ENCODE measurements at places on chromosomes 3 and 15.

DNA sequence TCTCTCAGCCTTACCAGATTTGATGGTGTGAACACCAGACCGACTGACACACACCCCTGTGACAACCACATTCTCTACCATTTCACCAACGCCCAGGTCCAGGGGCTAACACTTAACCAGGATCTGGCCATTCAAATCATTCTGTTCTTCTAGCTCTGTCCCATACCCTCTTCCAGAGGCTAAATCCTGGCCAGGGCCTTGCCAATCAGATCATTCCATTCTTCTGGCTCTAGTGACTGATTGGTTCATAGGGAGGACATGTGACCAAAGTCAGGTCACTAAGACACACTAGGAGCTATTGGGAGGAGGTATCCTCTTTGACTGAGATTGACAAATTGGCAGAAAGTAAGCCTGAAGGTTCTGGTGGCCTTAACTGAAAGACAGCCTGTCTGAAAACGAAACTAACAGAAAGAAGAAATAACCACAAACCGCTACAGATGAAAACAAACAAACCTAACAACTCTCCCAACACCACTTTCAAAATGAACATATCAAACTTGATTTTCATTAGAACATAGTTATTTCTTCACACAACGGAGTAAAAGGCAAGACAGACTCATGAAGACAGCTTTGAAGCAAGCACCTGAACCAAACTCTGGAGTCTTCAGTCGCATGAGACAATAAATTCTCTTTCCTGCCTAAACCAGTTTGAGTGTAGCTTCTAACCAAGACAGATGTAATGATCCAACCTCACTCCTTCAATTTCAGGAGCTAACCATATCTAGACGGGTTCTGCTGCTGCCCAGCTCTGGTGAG is 68.5 kb downstream of the TRANK1 start:
- no peak for DNase-seq

DNA sequence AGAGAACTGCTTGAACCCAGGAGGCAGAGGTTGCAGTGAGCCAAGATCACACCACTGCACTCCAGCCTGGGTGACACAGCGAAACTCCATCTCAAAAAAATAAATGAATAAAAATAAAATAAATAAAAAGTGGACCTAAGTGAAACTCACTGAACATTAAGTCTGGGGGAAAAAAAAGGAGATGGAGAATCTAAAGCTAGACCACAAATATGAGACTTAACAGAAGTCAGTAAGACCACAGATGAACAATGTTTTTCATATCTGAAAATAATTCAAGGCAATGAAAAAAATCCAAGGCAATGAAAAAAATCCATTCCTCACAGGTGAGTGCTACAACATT is 18.6 kb downstream of the ANXA2 start:
- DNase-seq: no peak

GRCh38 chr3:100954199-100954935 is 38.9 kb downstream of the ABI3BP start:
- DNase-seq: no peak

DNA sequence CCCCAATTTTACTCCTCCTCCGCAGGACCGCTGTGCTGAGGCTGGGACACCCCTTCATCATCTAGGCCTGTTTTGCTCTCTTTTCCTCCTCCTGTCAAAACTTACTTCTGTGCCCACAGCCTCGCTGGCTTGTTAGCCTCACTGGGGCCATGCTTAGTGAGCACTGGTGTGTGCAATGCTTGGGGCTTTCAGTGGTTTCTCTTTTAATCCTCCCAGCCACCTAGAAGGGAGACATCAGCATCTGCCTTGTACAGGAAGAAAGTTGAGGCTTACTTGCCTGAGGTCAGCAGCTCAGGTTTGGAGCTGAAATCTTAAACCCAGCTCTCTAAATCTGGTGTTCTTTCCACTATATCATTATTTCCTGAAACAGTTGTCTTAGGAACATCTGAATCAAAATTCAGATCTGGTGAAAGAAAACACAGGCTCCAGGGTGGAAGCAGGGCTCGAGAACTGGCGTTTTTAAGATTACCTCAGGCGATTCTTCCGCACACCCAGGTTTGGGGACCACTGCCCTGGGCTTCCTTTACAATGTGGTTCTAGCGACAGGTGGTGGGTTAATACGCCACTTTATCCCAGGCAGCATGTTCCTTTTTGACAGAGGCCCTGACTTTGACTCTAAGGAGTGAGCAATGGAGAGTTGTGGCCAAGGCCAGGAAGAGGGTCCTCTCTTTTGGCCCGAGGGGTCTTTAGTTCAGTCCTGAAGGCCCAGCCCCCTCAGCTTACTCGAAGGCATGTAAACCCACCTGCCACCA is 3.8 kb downstream of the THSD4 start:
- DNase-seq: no peak

Measured in type B pancreatic cell (in vitro differentiated cells).